ENCODE measurements at places on chromosomes 16 and 17. TPM values are rescaled to one million over a fixed set of nuclear protein-coding genes. Genes with fewer than 3 reads are reported as not detected.

Gene CCL14
- total RNA-seq, result not detected

Gene NUP85
- total RNA-seq, result 115 TPM

DNA sequence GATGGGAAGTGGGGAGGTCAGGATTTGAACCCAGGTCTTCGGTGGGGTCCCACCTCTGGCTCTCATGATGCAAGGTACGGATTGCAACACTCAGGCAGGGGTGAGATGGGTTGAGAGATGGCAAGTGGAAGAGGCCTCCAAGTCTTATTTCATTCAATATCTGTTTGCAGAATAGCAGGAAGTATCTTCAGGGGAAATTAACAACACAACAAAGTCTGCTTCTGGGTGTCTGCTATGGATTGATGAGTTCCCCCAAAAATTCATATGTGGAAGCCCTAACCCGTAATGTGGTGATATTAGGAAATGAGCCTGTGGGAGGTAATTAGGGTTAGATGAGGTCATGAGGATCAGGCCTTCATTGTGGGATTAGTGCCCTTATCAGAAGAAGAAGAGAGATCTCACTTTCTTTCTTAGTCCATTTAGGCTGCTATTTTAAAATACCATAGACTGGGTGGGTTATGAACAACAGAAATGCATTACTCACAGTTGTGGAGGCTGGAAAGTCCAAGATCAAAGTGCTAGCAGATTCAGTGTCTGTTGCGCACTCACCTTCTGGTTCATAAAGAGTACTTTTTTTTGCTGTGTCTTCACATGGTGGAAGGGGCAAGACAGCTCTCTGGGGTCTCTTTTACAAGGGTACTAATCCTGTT, 4.4 kb upstream of the CD300H start:
- DNase-seq, result no peak

- DNase-seq, result no peak
These were observed 4.9 kb upstream of the TMEM88 start for GRCh38 chr17:7849751-7850504.

GRCh38 chr16:53090591-53091411, 36.0 kb downstream of the CHD9 start:
- DNase-seq, result no peak

GRCh38 chr16:57720142-57720575, 15.4 kb upstream of the KATNB1 start:
- DNase-seq, result no peak

Gene SCGB1C2
- not detected for total RNA-seq

DNA sequence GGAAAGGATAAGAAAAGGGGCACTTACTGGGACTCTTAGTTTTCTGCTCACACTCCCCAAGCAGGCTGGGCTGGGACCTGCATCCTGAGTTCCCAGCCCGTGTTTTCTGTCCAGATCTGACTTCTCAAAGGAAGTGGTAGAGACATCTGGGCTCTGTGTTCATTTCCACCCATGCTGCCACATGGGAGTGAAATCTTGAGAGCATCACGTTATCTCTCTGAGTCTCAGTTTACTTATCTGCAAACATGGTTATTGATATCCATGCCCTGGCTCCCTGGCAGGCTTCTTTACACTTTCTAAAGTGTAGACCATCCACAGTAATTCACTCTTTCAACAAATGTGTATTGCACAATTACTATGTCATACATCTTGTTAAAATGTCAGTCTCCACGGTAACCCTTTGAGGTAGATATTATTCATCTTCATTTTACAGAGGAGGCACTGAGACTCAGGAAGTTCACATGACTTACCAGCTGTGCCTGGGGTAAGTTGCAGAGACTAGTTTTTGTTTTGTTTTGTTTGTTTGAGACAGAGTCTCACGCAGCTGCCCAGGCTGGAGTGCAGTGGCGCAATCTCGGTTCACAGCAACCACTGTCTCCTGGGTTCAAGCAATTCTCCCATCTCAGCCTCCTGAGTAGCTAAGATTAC, 3.4 kb downstream of the ZNF688 start:
- peak; percentile 32 for DNase-seq

GRCh38 chr17:1227917-1228780, 42.1 kb upstream of the BHLHA9 start:
- peak; percentile 11 for DNase-seq

DNA sequence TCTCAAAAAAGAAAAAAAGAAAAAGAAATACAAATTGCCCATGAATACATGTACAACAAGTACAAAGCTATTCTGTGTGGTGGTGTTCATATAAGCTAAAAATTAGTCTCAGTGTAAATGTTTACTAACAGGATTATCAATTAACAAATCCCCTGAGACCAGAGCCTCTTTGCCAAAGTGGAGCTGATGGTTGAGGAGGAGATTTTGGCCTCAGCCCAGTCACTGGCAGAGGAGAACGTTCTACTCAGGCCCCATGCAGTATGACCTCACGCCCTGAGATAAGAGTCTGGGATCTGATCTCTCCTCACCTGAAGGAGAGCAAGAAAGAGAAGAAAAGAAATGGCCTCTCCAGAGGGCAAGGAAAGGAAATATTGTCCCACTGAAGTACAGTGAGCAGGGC, 35.5 kb upstream of the NOL11 start:
- DNase-seq, result no peak

DNA sequence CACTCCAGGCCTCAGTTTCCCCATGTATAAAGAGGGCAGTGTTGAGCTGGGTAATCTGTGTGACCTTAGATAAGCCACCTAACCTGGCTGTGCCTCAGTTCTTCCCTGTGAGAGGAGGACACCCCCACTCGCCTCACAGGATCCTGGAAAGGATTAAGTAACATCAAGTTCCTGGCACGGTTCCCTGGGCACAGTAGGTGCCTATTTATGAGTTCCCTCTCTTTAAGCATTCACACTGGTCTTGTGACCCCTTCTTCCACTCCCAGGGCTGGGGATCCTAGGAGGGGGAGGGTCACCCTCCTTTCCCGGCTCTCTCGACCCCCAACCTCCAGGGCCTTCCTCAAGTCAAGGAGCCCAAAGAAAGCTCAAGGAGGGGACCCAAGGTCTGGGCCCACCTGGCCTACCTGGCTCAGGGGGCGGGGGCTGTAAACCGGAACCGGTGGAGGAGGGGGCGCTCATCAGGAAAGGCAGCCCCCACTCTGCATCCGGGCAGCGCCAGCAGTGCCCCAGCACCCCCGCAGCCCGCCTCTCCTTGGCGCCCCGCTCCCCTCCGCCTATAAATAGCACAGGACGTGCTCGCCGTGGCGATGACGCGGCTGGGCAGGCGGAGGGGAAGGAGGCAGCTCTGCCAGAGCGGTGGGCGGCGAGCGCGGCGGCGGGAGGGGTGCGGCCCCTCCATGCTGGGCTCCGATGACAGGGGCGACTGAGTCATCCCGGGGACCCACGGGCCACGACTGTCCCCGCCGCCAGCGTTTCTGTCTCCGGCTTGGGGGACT, 9.4 kb downstream of the RPL19 start:
- DNase-seq, result peak; percentile 81
